GM04503 (cell line): ENCODE measurements at places on chromosomes 13 and 19.
A peak's percentile ranks its signal among the peaks of the same experiment; 100 is the strongest.

DNA sequence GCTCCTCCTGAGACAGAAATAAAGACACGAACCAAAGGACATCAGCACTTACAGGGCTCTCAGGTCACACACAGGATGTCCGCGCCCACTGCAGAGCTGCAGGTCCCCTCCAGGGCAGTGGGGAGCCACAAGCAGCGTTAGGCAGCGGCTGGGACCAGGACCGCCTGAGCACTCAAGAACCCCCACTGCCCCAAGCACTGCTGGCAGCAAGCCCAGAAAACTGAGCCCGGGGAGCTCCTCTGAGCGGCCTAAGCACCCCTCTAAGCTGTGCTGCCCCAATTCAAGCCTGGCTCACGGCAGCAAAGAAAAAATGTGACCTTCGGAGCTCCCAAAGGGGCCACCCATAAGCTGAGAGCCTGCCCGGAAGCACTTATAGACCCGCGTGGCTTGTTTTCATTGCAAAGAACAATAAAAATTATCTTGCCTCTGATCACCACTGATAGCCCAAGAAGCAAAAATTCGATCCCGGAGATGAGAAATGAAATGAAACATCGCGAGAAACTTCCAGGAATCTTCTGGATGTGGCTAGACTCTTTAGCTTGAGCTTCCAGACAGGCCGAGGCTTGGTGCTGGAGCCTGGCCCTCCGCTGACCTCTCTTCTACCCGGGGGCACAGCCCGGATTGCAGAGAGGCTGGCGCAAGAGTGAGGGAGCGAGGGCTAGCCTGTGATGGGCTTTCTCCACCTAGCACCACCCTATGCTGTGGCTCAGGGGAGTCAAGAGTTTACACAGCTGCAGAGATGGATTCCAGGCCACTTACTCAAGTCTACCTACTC, 6.3 kb downstream of the DPP9 start:
- DNase-seq = no peak

- DNase-seq = peak; percentile 37
These were observed at the start of gene ZNF439 for GRCh38 chr19:11848594-11849469. ZNF439 (plus strand) TSS chr19:11848726; CDS start chr19:11848868, 142 bp downstream.

DNA sequence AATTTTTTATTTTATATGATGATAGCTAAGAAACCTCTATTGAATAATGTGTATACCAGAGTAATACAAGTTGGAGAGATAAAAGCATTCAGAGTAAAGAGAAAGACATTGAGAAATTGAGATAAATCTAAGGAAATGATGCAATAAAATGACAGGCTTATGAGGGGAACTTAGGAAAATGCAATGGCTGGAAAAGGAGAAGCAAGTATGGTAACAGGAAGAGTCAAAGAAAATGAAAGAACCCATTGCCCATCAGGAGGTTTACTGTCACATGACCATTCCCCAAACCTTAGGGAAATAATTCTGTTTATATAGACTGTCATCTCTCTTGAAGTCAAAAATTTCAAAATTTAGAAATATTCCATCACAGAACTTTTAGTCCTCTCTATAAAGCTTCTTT, 808.0 kb upstream of the PRR20A start:
- DNase-seq = no peak

DNA sequence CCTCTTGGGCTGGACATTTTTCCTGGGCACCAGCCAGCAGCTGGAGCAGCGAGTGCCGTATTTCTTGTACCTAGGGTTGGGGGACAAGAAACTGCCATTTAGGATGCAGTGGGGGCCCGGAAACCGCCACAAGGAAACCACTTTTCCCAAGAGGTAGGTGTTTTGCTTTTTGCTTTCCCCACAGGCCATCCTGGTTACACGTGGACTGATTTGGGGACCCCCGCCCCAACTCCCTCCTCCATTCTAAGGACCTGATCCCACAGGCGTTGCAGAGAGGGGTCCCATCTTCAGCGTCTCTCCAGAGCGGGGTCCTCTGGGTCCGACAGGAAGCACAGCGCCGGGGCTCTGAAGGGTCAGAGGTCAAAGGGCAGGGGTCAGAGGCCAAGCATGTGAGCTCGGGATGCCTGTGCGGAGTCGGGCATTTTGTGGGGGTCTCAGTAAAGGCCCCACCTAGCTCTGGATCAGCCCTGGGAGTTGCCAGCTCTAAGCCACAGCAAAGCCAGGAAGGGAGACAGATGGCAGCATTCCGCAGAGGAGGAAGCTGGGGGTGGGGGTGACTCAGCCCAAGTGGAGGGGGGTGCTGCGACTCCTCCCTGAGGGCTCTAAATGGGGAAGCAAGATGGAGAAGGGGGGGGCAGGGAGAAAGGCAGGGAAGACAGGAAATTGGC, 4.3 kb downstream of the ZGLP1 start:
- DNase-seq = no peak

DNA sequence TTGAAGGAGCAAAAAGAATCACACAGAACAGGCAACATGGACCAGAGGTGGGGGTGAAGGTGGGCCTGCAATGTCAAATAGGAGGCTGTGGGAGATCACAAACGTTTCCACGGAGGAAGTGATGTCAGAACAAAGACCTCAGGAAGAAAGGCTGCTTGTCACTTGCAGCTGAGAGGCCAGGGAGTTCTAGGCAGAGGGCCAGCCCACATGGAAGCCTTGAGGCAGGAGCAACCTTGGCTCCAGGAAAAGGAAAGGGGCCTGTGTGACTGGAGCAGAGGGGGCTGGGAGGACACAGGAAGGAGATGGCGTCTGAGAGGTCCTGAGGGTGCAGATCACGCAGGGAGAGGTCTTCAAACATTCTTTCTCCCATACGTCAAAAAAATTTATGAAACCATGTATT, 16.3 kb downstream of the ZNF160 start:
- no peak for DNase-seq

- no peak for DNase-seq
These were observed 26.2 kb downstream of the MBD3L2B start for GRCh38 chr19:6995054-6995453.

GRCh38 chr13:51873117-51873798, 11.5 kb downstream of the CCDC70 start:
- DNase-seq = no peak

DNA sequence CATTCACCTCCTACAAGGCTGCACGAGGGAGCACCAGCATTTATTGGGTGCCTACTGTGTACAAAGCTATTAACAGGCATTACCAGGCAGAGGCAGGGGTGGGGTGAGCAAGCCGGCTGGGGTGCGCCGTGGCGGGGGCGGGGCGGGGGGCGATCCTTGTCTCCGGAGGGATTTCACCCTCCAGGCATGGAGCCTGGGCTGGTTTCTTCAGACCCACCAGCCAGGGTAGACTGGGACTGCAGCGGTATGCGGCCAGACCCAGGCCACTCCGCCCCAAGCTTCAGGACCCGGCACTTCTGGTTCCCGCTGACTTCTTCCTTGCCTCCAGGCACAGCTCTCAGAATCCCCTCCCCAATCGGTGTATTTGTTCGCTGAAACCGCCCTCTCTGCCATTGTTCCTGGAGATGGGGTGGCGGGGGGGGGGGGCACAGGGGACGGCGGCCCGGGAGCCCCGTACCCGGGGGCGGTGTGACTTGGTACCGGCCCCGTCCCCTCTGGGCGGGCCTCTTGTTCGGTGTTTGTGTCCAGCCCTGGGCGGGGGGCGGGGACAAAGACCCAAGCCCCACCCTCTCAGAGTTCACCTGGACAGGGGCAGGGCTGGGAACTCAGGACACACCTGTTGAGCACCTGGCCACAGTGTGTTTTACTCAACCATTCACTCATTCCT, 14.4 kb downstream of the TJP3 start:
- DNase-seq = no peak

- peak; percentile 61 for DNase-seq
These were observed 64.1 kb downstream of the MRPL57 start for GRCh38 chr13:21240586-21240985.

- no peak for DNase-seq
These were observed 151.9 kb downstream of the COL4A1 start for GRCh38 chr13:110155072-110155471.

DNA sequence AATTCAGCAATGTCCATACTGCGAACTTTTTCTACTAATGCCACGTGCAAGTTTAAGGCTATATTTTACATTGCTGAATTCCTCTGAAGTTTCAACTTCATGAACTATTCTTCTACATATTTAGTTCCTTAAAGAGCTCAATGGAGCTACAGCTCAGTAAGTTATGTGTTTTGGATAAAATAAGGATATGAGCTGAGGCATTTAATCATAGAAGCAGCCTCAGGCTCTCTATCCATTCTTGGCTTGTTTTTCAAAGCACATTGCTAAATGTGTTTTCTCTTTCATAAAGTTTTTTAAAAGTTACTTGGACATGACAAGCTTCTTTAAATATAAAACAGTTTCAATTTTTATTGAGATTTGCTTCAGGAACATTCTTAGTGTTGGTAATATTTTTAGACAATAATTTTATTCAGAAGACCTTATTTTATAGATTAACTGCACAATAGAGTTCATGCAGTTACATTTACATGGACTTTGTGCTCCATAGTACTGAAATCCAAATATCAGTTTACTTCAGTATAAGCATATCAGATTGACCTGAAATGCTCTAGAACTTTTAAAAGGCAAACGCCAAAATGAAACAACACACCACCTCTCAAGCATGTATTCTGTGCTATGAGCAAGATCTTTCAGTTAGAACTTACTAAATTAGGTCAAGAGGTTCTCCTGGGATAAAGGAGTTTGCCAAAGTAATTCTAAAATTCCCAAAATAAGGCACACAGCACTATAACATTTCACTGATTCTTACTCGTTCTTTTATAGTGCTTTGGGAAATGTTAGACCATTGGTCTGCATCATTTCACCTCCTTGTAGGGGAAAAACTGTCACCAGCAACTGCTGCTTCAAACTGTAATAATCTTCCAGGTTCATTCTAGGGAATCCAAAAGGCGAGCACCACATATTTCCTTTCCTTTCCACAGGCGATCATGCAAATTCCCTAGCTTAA, 275.5 kb downstream of the ENOX1 start:
- DNase-seq = no peak

DNA sequence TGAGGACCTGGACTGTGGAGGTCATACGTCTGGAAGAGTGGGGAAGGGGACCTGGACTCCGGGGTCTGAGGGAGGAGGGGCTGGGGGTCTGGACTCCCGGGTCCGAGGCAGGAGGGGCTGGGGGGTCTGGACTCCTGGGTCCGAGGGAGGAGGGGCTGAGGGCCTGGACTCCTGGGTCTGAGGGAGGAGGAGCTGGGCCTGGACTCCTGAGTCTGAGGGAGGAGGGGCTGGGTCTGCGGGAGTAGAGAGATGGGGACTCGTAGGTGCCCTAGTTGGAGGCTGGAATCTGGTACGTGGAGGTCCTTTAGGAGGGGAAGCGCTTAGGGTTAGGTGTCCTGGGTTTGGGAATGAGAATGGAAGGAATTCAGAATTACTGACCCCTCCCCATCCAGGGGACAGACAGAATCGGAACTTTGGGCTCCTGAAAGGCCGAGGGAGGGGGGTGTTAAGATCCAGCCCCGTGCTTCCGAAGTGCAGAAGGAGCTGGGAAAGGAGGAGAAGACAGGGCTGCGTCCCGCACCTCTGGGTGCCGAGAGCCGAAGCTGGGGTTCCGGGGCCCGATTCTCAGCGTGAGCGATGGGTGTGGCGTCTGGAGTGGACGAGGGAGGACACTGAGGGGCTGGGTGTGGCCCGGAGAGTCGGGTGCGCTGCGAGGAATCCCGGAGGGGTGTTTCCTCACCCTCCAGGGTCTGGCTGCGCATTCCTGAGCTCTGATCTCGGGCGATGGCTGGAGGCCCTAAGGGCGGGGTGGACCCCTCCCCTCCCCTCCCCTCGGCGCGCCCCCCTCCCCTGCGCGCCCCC, 608 bp downstream of the MYADM start:
- DNase-seq = no peak
